ENCODE measurements at places on chromosomes 3 and 15.

GRCh38 chr3:63056932-63057331 lies 181.7 kb upstream of the CADPS start:
- DNase-seq: no peak

DNA sequence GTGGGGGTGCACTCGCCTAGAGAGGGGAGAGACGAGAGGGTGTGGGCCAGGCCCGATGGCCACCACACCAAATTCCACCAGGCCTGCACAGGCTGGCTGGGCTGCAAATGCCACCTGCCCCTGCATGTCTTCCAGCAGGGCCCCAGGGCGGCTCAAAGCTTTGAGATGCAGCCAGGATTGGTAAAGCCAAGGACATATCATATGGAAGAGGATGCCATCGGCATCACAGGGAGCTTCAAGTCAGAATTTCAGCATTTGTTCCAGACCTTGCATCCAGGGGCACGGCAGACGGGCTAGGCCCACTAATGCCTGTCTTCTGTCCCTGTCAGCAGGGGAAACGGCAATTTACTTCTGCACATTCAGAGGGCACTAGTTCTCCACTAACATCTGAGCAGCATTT lies 97.8 kb downstream of the NUP210 start:
- DNase-seq: no peak

- DNase-seq: no peak
Observed at GRCh38 chr3:58884453-58884852, 165.4 kb downstream of the CFAP20DC start.

DNA sequence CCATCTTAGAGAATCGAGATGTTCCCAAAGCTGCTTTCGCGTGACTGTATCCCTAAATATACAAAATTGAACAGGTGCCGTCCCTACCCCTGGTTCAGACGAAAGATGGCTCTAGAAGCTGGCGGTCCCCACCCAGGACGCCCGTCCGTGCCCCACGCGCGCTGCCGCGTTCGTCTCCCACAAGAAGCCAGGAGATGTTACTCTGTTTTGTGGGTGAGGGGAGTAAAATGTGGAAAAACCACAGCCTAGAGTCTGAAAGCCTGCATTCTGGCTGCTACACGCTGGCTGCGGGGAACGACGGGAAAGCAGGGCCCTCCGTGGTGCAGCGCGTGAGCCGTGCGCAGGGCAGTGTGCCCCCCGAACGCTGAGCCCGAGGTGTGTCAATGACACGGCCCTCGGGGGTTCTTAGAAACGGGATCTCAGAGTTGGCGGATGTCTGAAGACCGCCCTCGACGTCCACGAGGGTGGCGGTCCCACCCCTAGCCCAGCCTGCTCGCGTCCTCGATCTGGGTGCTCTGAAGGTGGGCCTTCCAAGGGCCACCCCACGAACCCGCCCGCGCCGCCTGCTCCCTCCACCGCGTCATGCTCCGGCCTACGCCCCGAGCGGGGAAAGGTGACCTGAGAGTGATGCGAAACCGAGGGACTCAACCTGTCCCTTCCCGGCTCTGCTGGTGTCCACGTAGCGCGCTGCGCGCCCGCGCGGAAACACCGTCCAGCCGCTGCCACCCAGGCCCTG lies 95.6 kb downstream of the OCA2 start:
- no peak for DNase-seq

- no peak for DNase-seq
Observed at GRCh38 chr15:50246631-50247030, 18.9 kb downstream of the HDC start.

GRCh38 chr3:71207632-71208031 lies 375.9 kb downstream of the FOXP1 start:
- no peak for DNase-seq

DNA sequence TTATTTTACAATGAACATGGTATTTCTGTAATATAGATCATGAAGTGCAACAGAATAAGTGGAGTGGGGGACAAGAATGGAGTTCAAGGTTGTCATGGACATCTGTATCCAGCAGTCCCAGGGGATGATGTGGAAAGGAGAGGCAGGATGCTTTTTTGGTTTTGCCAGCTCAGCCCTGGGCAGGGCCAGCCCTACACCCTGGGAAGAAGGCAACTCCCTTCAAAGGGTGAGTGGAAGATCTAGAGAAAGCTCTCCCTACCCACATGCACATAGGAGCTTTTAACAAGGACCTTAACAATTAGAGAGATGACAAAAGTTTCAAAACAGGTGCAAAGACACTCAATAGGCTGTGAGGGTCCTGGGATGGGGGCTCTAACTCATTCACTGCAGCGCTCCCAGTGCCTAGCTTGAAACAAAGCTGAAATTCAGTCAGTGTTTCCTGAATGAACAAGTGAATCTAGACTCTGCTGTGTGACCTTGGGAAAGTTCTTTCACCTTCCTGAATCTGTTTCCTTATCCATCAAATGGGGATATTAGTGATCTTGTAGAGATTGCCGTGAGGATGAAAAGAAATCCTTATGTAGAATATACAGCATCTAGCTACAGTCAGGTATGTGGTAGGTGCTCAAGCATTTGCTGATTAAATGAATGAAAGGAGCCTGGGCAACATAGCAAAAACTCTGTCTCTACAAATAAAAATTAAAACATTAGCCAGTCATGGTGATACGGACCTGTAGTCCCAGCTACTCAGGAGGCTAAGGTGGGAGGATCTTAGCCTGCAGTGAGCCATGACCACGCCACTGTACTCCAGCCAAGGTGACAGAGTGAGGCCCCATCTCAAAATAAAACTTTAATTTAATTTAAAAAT lies 14.3 kb downstream of the BHLHE40 start:
- no peak for DNase-seq

- no peak for DNase-seq
Observed at GRCh38 chr3:172629470-172629869, 81.4 kb downstream of the NCEH1 start.

Measured in activated CD4-positive, alpha-beta T cell treated with anti-CD3 and anti-CD28 coated beads, Interleukin-2, amount 10 ng/mL, durations not matched to agents 7 days and 5 days (primary cell).